Activated CD8-positive, alpha-beta T cell treated with anti-CD3 and anti-CD28 coated beads for 36 hours (primary cell): ENCODE measurements at places on chromosomes 6 and 20. TPM values are rescaled to one million over a fixed set of nuclear protein-coding genes. Genes with fewer than 3 reads are reported as not detected.

PRKN gene
- total RNA-seq = 1.2 TPM

WFDC10B gene
- total RNA-seq = not detected

LTA gene
- total RNA-seq = 713 TPM

TCF21 gene
- total RNA-seq = not detected

CST9 gene
- not detected for total RNA-seq

LTB gene
- 368 TPM for total RNA-seq

TBXT gene
- total RNA-seq = not detected

BMP7 gene
- not detected for total RNA-seq

MICB gene
- total RNA-seq = 17.0 TPM

SIGLEC1 gene
- total RNA-seq = not detected

DNA sequence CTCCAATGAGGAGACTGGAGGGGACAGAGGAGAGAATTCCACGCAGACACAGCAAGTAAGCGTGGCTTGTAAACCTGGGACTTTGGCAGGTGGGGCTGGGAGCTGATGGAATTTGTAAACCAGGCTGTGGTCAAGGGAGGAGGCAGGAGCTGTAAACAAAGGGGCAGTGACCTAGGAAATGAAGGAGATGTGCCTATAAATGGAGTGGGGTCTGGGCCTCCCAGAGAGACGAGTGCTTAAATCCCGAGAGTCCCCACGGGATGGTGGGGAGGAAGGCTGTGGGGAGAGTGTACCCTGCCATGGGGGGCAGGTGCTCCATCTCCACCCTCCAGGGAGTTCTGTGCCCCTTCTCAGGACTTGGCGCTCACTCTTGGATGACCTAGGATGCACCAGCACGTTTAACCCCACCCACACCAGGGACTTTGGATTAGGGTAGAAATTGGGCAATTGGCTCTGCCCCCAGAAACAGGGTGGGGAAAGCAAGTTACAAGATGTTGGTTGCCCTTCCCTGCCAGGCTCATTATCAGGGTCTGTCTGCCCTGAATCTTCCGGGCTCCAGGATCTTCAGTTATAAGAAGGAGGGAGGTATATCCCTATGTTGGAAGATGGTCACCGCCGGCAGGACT is 4.0 kb upstream of the DHX16 start:
- no peaks in the 10 kb centered on the region for H3K27me3 ChIP-seq
- no peak overlapping the region for H3K4me3 ChIP-seq
- H3K27ac ChIP-seq = peak overlapping the region; percentile 44
- H3K4me1 ChIP-seq = peaks cover 16% of the 10 kb centered on the region
- peaks cover 52% of the 10 kb centered on the region for H3K36me3 ChIP-seq
- DNase-seq = no peak

DNA sequence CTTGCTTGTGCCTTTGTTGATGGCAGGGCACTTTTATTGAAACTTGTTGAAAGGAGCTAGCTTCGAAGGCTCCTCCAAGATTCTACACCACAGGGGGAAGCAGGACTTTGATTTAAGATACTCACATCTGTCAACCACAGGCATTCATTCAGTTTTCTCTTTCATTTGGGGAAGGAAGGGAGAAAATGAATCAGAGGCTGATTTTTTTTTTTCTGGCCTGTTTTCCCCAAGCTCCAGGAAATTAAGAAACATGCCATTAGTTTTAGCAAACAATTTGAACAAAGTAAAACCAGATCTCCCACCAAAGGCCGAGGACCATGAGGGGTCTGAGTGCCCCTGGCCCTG is 8.7 kb upstream of the APCDD1L start:
- H3K4me1 ChIP-seq = no peaks in the 10 kb centered on the region
- no peak overlapping the region for H3K4me3 ChIP-seq
- H3K27ac ChIP-seq = no peak overlapping the region
- no peak for DNase-seq
- peaks cover 2% of the 10 kb centered on the region for H3K27me3 ChIP-seq

DNA sequence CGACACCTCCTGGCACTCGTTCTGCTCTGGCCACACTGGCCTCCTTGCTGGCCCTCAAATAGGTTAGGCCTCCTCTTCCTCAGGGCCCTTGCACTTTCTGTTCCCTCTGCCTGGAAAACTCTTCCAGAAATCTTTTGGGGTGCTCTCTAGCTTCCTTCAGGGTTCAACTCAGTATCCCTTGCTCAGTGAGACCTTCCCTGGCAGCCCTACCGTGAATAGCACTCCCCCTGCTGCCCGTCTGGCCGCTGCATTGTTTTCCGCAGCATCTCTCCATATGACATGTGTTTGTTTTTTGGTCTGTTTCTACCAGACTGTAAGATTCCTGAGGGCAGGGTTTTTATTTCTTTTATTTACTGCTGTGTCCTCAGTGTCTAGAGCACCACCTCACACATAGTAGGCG is 6.7 kb downstream of the DDX27 start:
- no peak overlapping the region for H3K4me3 ChIP-seq
- no peaks in the 10 kb centered on the region for H3K27me3 ChIP-seq
- peaks cover 9% of the 10 kb centered on the region for H3K4me1 ChIP-seq
- H3K36me3 ChIP-seq = peaks cover 62% of the 10 kb centered on the region
- DNase-seq = no peak

GRCh38 chr6:14707971-14708465 is 537.9 kb upstream of the JARID2 start:
- no peak for DNase-seq
- H3K27ac ChIP-seq = peak overlapping the region; percentile 13
- peaks cover 26% of the 10 kb centered on the region for H3K4me1 ChIP-seq
- no peaks in the 10 kb centered on the region for H3K36me3 ChIP-seq
- no peak overlapping the region for H3K4me3 ChIP-seq

- H3K4me3 ChIP-seq = no peak overlapping the region
- no peak for DNase-seq
- no peak overlapping the region for H3K27ac ChIP-seq
- no peaks in the 10 kb centered on the region for H3K4me1 ChIP-seq
Observed at GRCh38 chr6:125511809-125512396, 210.1 kb upstream of the HDDC2 start.

DNA sequence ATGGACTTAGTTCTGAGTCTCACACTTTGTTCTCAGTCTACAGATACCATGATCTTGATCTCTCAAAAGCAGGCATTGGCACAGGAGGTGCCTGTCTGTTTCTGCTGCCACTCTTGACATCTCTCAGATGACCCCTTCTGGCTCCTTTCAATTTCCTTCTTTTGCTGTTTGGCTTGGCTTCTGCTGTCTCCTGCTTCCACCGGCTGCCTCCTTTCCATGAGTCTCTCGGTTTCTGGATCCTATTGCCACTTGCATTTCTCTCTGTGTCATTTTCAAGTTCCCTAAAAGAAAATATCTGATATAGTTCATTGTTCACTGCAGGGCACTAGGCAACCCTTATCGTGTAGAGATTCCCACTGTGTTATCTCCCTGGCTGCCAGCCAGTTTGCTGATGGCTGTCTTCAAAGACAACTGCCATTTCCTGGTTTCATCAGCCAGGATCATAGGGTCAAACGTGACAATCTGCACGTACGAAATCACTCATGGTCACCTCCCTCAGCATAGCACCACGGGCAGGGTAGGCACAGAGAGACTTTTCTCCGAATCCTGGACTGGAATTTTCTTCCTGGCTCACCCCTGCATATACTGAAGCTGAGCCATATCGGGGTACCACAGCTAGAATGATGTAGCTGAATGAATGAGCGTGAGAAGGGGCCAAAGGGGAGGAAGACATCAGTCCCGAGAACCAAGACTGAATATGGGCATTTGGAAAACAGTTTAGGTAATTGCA is 144.6 kb upstream of the TMEM170B start:
- no peak for DNase-seq
- peaks cover 5% of the 10 kb centered on the region for H3K27me3 ChIP-seq
- no peak overlapping the region for H3K4me3 ChIP-seq
- no peaks in the 10 kb centered on the region for H3K36me3 ChIP-seq
- H3K4me1 ChIP-seq = peaks cover 2% of the 10 kb centered on the region

GRCh38 chr6:73857341-73857890 is 161.4 kb downstream of the CD109 start:
- H3K4me1 ChIP-seq = peaks cover 2% of the 10 kb centered on the region
- no peak overlapping the region for H3K27ac ChIP-seq
- DNase-seq = no peak
- no peaks in the 10 kb centered on the region for H3K27me3 ChIP-seq
- no peaks in the 10 kb centered on the region for H3K36me3 ChIP-seq

DNA sequence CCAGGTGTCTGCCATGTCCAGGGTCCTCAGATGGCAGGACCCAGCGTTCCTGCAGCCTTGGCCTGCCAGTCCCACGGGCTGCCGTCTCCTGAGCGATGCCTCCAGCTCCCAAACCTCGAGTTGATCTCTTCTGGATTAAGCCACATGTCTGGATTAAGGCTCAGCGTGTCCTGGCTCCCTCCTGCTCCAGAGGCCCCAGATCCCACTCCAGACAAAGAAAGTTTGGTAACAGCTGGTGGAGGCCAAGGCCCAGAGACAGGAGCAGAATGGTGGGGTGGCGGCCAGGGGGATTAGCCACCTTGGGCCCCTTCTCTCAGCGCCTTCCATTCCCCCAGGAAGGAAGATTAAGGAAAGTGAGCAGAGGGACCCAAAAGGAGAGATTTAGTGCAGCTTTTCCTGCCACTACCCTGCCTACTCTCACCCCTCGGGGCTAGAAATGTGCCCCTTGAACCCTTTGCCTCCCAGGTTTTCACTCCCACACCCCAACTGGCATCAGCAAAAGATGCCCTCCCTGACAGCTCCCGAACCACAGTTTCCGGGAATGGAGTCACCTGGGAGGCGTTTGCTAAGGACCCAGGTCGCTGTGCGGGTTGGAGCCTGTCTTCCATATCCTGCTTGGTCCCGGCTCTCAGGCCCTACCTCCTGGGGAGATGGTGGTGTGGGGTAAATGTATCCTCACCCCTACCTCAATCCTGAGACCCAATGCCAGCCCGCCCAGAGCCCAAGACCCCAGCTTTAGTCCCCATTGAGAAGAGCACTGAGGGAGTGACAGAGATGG is 6.9 kb downstream of the SPDEF start:
- no peak for DNase-seq
- H3K27me3 ChIP-seq = no peaks in the 10 kb centered on the region
- no peaks in the 10 kb centered on the region for H3K36me3 ChIP-seq
- H3K27ac ChIP-seq = no peak overlapping the region

GRCh38 chr6:41405941-41406727 is 70.7 kb downstream of the NCR2 start:
- no peak for DNase-seq
- peaks cover 3% of the 10 kb centered on the region for H3K27me3 ChIP-seq
- no peak overlapping the region for H3K27ac ChIP-seq
- no peaks in the 10 kb centered on the region for H3K4me1 ChIP-seq

DNA sequence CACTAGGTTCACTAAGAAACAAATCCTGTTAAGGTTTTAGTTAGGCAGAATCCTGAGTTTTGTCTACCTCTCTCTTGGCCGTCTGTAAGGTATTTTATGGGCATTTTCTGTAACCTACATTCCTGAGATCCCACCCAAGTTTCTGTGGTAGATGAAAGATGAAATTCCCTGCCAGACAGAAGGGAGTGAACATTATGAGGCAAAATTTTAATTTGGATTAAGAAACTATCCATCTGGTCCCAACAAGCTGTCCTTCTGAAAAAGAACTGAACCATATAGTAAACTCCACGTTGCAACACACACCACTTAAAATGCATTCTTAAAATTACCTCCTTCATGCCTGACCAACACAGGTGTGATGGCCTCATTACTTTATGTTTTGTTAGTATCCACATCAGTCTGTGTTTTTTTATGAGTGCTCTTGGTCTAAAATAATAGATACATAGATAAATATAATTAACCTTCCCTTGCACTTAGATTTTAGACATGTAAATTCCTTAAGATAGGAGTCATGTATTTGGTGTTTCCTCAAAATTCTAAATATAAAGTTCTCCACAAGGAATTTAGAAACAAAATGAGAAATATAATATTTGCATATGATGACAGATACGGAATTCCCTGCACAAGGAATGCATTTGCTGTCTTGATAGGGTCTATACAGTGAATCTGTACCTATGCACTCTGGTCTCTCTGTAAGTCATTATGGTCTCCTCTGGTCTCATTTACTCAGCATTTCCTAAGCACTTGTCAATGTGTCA is 86.5 kb downstream of the CHD6 start:
- H3K27ac ChIP-seq = no peak overlapping the region
- H3K27me3 ChIP-seq = no peaks in the 10 kb centered on the region
- DNase-seq = no peak
- peaks cover 21% of the 10 kb centered on the region for H3K4me1 ChIP-seq
- H3K4me3 ChIP-seq = no peak overlapping the region
- H3K36me3 ChIP-seq = peaks cover 3% of the 10 kb centered on the region

GRCh38 chr6:135233686-135234491 is 52.8 kb downstream of the MYB start:
- no peaks in the 10 kb centered on the region for H3K36me3 ChIP-seq
- H3K4me3 ChIP-seq = no peak overlapping the region
- peaks cover 3% of the 10 kb centered on the region for H3K27me3 ChIP-seq

DNA sequence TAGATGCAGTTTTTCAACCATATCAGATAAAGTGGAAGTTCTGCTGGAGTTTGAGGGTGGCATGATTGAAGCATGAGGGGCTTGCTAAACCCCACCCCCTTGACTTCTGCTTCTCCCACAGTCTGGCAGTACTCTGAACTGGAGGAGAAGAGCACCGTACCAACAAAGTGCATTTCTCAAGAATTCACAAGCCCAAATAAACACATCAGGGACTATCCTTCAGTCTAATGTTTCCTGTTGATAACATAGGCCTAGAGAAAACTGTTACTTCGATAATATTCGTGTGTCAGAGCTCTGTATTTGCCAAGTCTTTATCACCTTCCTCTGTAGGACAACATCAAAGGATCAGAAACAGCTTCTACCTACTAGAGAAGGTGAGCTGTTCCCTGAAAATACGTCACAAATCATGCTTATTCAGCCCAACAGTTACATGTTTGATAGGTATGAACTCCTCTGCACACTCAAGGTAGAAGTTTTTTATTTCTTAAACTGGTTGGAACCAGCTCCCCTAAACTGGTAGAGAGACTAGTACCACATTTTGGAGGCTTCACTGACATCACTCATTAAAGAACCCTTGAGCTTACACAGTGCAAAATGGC is 153.2 kb upstream of the PRND start:
- H3K4me1 ChIP-seq = no peaks in the 10 kb centered on the region
- DNase-seq = no peak
- H3K36me3 ChIP-seq = no peaks in the 10 kb centered on the region
- peaks cover 29% of the 10 kb centered on the region for H3K27me3 ChIP-seq
- H3K27ac ChIP-seq = no peak overlapping the region
- no peak overlapping the region for H3K4me3 ChIP-seq

GRCh38 chr6:162798546-162799266 is 70.9 kb downstream of the PACRG start:
- peak; percentile 10 for DNase-seq
- H3K36me3 ChIP-seq = no peaks in the 10 kb centered on the region
- H3K27me3 ChIP-seq = peaks cover 5% of the 10 kb centered on the region
- H3K4me1 ChIP-seq = peaks cover 13% of the 10 kb centered on the region
- no peak overlapping the region for H3K27ac ChIP-seq

DNA sequence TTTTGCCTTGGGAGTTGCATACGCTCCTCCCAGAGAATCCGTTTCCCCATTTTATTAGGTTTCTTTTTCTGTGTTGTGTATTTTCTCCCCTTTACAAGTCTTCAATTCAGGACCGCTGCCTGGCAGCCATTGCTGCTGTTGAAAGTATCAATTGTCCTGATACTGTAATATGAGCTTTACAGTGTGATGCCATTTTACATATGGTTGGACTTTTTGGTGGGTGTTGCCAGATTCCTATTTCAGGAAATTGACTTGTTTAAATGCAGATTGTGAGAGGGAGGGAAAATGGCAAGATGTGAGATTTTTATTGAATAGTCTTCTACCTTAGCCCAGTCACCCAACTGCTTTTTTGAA is 1.2 kb downstream of the PANK2 start:
- H3K36me3 ChIP-seq = peaks cover 49% of the 10 kb centered on the region
- DNase-seq = no peak
- H3K4me1 ChIP-seq = peaks cover 45% of the 10 kb centered on the region
- H3K27me3 ChIP-seq = no peaks in the 10 kb centered on the region
- peak overlapping the region; percentile 100 for H3K4me3 ChIP-seq
- peak overlapping the region; percentile 98 for H3K27ac ChIP-seq
